ENCODE measurements at places on chromosomes 11 and 22.

- no peak for DNase-seq
These were observed 1389.8 kb downstream of the TBC1D22A start for GRCh38 chr22:48152164-48152775.

DNA sequence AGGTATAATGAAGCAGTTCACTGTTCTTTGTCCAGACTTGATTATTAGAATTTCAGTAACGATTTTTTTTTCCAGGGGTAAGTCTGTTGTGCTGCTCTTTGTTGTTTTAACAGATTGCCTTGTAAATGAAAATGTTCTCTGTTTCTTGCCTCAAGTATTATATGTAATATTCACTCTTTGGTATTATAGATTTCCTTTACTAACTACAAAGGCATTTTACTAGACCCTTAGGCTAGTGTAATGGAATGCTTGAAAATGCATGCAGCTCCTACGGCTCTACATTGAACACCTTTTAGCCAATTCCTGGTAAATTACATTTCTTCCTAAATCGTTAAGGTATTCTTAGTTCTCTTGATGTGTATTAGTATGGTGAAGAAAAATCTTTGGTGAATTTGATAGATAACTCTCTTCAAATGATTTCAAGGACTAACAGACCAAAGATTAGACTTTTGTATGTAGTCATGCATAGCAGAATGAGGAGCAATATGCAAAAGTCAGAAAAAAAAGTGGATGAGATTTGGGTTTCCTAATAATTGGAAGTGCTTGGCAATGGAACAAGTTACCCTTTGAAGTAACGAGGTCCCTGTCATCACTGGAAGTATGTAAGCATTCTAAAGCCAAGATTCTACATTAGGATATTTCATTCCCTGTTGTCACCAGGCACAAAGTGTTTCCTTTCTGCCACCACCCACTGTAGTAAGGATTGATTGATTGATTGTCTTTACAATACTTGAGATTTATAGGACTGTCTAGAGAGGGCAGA is 113.1 kb downstream of the DBX1 start:
- DNase-seq, result no peak

DNA sequence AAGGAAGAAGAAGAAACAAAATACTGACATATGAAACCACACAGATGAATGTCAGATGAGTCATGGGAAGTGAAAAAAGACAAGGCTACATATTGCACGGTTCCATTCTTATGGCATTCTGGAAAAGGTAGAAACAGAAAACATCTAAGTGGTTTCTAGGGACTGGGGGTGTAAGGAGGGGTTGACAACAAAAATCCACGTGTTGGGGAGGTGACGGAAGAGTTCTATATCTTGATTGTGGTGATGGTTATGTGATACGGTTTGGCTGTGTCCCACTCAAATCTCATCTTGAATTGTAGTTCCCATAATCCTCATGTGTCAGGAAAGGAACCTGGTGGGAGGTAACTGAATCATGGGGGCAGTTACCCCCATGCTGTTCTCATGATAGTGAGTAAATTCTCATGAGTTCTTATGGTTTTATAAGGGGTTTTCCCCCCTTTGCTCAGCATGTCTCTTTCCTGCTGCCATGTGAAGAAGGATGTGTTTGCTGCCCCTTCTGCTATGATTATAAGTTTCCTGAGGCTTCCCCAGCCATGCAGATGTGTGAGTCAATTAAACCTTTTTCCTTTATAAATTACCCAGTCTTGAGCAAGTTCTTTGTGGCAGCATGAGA is 6.4 kb upstream of the ARFGAP3 start:
- no peak for DNase-seq

DNA sequence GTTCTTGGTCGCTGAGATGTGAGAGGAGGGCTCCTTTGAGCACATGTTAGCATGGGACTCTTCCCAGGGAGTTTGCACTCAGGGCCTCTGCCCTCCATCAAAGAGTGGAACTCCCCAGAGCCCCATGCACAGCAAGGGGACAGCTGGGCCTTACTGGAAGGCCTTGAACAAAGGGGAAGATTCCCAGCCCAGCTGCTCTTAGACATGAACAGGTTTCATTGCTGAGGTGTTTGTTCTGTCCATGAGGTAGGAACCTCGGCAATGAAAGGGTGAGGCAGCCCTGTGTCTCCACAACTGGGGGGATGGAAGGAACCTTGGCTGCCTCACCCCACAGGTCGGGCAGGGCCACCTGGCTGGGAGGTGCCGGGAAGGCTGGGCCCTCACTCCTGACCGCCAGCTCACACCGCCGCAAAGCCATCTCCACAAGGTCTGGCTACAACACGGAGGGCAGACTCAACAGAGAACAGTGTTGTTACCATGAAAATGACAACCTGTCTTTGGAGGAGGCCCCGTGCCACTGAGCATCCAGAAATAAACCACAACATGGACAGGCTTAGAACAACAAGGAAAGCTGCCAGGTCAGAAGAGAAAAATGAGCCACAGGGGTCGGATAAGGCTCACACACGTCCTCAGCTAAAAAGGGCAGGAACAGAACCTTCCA is 3.2 kb downstream of the DERL3 start:
- DNase-seq, result no peak

GRCh38 chr11:116510886-116511650 is 261.7 kb downstream of the BUD13 start:
- no peak for DNase-seq

- DNase-seq, result no peak
These were observed 107.6 kb downstream of the RBFOX2 start for GRCh38 chr22:35921044-35921443.
